ENCODE measurements at places on chromosomes 5 and 9.

DNA sequence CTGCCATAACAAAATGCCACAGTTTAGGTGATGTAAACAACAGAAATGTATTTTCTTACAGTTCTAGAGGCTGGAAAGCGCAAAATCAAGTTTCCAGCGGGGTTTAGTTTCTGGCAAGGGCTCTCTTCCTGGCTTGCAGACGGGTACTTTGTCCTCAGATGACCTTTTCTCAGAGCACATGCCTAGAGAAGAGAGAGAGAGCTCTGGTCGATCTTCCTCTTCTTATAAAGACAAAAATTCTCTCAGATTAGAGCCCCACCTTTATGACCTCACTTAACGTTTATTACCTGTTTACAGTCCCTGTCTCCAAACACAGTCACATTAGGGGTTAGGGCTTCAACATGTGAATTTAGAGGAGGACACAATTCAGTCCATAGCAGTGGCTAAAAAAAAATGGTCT is 119.7 kb downstream of the CETN3 start:
- DNase-seq = no peak

- DNase-seq = no peak
Measured at GRCh38 chr9:90288275-90288639, 354.4 kb downstream of the DIRAS2 start.

- no peak for DNase-seq
Measured at GRCh38 chr9:87546704-87547103, 49.0 kb downstream of the DAPK1 start.

GRCh38 chr9:134396825-134397224 is 70.6 kb downstream of the RXRA start:
- DNase-seq = no peak

DNA sequence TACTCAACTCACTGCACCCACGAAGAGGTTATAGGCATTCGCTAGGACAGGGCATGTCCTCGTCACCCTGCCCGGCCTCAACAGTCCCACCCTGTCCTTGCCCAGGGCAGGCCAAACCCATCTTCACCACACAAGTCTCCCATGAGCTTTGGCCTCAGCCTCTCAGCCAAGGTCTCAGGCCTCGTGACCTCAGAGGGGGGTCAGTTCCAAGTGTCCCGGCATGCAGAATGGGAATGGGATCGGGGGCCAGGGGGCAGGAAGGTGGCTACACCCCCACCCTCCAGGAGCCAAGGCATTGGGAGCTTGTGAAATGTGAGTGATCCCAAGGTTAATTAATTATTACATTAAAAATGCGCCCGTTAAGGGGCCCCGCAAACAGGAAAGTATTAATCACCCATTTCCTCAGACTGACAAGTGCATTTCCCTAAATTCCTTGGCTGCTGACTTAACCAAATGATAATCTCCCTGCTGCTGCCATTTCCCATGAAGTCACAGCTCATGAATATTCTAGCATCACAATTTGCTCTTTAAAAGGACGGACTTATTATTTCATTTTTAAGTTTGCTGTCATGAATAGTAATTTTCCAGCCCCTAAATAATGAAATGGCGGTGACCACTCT is 8.0 kb upstream of the UBAC1 start:
- no peak for DNase-seq

- no peak for DNase-seq
Measured at GRCh38 chr9:38358390-38359296, 33.9 kb upstream of the ALDH1B1 start.

DNA sequence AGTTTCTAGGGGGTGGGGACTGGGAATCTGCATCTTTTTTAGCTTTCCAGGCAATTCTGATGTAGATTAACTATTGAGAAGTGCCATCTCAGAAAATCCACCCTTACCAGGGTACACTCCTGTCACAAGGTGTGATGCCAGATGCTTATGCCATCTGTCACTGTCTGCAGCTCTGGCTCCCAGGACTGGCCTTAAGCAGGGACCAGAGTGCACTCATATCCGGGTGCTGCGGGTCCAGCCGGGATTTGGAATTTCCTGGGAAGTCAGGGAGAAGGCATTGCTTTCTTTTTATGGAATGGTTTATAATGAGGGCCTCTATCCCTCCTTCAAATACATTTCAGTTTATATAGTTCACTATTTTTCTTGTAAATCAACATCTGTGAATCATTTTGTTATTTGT is 92.6 kb downstream of the TMEM174 start:
- DNase-seq = no peak

DNA sequence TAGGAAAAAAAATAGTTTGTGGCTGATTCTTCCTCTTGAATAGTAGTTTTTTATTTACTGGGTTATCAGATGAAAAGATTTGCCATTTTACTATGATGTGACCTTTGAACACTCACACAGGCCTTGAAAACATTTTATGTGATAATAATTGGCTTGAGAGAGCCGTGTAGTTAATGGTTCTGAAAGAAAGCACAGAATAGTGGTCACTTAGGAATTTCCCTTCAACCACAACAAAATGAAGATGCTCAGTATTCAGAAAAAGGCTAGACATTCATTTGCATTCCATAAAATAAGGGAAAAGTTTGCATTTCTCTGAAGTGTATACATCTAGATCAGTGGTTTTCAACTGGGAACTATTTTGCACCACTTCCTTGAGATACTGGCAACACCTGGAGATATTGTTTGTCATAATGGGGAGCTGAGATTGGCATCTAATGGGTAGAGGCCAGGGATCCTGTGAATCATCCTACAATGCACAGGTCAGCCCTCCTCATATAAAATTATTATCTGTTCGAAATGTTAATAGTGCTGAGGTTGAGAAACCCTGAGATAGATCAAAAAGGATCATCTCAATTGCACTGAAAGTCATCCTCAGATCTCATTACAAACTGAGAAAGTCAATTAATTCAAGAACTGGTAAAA is 446.4 kb upstream of the CCNG1 start:
- no peak for DNase-seq

GRCh38 chr5:166166071-166166470 is 2125.4 kb upstream of the WWC1 start:
- DNase-seq = no peak

DNA sequence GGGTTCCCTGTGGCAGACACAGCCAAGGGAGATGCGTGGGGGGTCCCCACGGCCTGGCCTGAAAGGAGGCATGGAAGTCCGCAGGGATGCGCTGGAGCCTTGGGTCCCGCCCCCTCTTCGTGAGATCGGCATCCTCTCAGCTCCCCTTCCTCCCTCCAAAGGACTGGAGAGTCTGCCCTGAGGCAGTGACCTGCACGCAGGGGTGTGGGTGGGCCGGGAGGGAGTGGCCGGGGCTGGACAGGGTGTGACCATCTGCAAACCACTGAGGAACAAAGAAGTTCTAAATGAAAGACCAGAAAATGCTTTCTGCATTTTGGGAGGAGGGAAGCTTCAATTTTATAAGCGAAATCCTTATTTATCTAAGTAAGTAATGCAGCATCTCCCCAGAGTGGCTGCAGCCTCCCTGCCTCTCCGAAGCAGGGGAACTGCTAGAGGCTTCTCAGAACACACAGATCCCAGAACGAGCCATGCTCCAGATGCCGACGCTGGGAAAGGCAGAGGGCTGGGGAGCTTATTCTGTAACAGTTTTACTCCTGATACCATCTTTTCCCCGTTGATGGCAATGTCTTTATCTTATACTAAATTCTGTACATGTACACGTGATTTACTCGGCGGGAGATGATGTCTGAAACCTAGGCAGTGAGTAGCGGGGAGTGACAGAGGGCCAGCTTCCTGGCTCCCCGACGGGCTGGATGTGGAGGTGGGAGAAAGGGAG is 221.7 kb downstream of the FANCC start:
- DNase-seq = no peak

DNA sequence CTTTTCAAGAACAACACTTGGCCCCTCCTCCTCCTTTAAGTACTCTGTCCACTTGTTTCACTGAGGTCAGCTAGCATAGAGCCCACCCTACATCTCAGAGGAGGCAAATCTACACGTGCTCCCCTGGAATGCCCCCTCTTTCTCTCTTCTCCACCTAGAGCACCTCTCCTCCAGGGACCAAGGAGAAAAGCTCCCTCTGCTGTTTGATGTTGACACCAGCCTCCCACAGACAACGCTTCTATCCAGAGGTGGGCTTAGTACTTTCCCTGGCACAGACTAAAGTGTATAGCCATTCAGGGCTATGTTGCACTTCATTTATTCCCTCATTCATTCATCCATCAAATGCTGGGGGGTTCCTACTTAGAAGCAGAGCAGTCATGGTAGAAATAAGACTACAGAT is 68.2 kb upstream of the TAF1L start:
- DNase-seq = no peak

GRCh38 chr9:16950051-16950450 is 79.6 kb upstream of the BNC2 start:
- no peak for DNase-seq

- DNase-seq = no peak
Measured at GRCh38 chr9:89458768-89459496, 39.0 kb downstream of the SEMA4D start.

Data from D721Med (cell line).